OCI-M1 (cell line): ENCODE measurements at places on chromosomes 7 and 10.

GRCh38 chr7:1380231-1380815 is 78.9 kb downstream of the MICALL2 start:
- no peak for DNase-seq

DNA sequence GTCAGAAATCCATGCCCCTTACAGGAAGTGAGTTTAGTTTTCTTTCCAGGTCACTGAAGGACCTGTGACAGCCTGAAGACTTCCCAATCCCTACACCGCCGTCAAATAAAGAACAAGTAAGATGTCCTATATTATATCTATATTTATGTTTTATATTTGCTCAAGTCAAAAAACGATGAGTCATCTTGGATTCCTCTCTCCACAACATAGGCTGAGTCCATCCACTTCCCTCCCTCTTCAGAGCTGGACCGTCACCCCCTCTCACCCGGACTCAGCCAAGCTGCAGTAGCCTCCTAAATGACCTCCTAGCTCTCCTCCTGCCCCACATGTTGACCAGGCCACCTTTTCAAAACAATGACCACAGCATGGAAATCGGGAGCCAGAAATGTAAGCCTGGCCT is 53.5 kb downstream of the GLI3 start:
- DNase-seq: no peak

- DNase-seq: no peak
These were observed 594.9 kb downstream of the INHBA start for GRCh38 chr7:41107938-41108448.

DNA sequence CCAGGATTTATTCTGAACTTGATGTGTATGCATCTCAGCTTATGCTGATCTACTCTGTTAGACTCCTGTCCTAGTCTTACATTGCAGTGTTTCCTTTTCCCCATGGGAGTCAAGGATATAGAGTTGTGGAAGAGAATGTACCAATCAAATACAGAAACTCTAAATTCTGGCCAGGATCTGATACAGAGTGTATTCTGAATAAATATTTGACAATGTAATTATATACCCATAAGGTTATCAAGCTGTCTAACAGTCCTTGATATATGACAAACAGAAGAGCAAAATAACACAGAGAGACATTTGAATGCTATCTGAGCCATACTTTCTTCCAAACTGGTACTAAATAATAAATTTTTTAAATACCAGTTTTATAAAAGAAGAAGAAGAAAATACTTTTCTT is 116.8 kb downstream of the ETV1 start:
- no peak for DNase-seq

GRCh38 chr10:36880898-36881297 is 244.5 kb upstream of the ANKRD30A start:
- peak; percentile 31 for DNase-seq

DNA sequence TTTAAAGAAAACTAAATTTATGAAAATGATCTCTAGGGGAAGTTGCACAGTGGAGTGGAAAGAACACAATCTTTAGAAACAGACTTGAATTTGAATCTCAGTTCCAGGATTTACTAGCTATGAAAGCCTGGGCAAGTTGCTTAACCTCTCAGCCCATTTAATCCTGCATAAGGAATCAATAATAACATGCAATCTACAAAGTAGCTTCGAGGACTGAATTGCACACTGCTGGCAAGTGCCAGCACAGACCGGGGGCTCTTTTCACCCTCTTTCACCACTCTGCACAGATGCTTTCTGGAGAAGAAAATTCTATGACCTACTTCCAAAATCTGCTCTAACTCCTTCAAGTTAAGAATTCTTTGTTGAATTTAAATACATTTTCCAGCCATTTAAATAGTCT is 63.4 kb upstream of the ANK3 start:
- DNase-seq: no peak

GRCh38 chr7:32319012-32319382 is 171.2 kb downstream of the LSM5 start:
- DNase-seq: no peak

DNA sequence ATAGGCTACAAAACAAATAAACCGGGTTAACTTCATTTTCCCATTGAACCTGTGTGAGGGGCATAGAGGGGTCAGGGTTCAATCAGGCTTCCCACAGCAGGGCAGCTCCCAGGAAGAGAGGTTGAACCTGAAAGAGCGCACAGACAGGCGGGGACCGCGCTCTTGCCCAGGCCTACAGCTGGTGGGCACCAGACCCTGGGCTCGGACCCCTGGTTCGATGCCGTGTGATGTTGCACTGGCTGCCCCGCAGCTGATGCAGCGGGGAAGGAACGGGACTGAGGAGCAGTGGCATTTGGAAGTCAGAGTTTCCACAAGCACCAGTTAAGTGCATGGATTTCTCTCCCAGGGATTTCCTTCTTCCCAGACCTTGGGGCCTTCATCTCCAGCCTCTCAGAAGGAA is 72.6 kb upstream of the INSIG1 start:
- no peak for DNase-seq

- DNase-seq: no peak
These were observed 89.3 kb upstream of the CUX1 start for GRCh38 chr7:101728128-101728527.

GRCh38 chr7:17009007-17009719 is 127.4 kb upstream of the AGR3 start:
- DNase-seq: peak; percentile 70

GRCh38 chr7:101125989-101126650 is 784 bp upstream of the SERPINE1 start:
- no peak for DNase-seq

- no peak for DNase-seq
These were observed 222.3 kb upstream of the ZWINT start for GRCh38 chr10:56583316-56583715.

DNA sequence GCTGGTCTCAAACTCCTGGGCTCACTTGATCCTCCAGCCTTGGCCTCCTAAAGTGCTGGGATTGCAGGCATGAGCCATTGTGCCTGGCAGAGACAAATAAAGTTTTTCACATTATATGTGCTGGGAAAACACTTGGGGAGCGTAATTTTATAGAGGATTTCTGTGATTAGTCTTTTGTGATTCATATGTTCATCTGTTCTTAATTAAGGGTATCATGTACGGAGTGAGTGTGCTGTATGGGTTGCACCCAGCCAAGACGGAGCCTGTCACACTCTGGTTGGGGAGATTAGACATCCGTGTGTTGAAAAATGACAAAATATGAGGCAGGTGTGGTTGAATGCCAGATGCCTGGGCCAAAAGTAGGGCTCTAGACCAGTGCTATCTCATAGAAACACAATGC is 10.3 kb downstream of the ADRB1 start:
- no peak for DNase-seq

GRCh38 chr7:460374-461116 is 59.1 kb downstream of the PDGFA start:
- DNase-seq: no peak

DNA sequence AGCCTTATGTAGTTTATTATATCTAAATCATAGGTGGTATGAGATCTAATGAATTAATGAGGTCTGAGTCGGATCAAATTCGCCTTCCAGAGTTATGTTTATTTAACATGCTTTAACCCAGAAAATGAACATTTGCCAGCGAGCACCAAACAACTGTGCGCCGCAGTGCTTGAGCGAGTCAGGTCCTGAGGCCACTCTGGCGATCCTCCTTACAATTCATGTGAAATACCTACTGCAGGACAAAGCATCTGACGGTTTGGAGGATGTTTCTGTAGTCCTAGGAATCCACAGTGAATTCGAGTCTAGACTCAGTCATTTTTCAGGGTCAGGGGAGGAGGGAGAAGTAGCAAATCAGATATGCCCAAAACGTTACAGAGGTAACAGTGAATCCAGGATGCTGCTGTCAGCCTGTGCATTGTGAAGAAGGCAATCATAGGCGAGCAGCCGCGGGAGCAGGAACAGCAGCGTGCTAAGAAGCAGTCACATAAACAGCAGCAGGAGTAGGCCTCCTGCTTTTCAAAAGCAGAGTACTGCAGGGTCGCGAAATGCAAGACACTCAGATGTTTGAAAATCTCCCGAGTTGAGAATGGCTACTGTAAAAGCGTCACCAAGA is 120.2 kb downstream of the CACNB2 start:
- DNase-seq: no peak

DNA sequence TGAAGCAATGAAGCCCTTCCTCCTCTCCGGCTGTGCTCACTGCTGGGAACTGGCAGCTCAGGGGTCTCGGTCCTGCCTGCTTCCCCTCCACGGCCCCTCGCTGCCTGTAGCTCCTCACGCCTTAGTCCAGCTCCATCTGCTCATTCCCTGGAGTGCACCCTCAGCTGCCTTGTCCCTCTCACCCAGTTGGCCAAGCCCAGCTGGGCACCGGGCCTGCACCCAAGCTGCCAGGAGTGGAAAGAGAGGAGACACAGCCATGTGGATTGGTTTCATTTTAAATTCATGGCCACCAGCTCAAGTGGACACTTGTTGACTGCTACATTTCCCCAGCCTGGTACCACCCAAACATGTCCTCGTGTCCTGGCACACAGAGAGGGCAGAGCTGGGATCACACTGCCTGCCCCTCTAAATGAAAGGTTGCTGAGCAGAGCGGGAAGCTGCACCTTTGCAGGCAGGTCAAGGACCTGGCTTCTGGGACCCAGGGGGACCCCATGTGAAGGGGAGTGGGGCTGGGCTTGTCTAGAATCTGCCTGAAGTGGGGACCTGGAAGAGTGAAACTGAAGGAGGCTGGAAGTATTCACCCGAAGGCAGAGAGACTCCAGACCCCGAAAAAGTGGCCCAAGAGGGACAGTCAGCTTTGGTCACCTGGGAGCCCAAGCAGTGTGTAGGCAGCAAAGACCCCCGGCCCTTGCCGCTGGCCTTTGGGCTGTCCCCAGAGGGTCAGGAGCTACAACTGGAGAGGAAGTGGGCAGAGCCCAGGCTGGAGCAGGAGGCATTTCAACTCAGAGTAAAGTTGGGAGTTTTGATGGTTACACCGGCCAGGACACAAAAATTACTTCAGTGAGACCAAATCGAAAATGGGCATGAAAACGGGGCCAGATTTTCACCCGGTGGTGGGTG is 15.0 kb upstream of the BNIP3 start:
- no peak for DNase-seq

DNA sequence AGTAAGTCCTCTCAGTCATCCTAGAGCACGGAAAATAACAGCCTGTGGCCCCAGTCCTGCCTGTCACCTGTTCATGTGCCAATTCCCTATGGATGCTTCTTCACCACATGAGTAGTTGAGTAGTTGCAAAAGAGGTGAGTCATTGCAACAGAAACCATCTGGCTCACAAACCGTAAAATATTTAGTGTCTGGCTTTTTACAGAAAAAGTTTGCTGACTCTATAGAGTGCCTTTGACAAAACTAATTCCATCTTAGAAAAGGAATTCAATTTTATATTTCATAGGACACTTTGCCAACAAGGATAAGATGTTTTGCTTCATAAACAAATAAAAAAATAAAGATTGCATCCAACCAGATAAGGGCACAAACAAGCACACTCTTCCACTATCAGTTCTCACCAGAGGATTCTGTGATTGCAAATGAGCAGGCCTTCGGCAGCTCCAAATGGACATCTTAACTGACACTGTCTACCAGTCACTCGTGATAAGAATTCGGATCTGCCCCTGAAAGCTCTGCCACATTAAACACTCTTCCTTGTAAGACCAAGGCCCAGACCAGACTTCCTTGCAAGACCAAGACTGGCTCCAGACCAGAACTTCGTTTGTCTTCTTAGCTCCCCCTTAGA is 242.7 kb upstream of the SEMA3C start:
- peak; percentile 99 for DNase-seq

DNA sequence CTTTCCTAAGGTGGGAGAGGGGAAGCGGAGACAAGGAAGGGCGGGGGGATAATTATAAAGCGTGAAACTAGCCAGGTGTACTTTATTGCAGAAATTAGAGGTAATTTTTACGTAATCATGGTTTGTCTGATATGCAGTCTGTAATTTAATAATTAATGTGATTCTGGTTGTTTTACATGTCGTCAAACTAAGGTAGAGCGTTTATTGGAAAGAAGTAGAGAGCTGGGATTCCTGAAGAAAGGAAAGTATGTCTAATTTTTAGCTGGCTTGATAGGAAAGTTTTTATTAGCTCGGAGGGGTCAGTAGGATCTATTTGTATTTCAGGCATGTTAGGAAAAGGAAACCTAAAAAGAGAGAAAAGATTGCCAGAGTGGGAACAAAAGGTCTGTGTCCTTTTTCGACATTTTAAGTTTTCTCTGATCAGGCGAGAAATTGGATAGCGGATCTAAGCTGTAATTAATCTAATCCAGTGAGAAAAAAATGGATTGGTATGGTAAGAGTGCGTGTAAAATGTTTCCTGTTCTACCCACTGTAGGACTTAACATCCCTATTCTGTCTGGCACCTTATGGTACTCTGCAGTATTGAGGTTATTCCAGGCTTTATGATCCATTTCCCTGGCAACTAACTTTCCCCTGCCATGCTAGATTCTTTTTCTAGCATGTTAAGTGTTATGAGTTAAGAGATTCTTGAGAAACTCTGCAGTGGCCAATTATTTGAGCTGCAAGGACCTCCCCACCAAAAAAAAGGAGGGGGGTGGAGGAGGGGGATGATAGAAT is 1.4 kb downstream of the CELF2 start:
- DNase-seq: no peak

GRCh38 chr7:6443372-6443941 is 4.3 kb downstream of the DAGLB start:
- DNase-seq: no peak

DNA sequence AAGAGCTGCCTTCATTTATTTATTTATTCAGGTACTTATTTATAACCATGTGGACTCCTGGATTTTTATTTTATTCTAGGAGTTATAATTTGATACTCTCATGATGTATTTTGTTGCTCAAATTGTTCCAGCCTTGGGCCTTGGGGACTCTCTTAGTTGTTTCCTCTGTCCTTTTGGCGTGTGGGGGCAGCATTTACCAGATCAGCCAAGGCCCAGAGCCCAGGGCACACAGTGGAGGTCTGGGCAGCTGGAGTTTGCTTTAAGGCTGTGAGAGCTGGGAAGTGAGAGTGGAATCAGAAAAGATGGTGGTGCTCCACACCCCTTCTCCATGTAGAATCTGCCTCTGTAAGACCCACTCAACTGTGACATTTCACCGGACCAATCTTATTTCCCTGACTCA is 398.9 kb downstream of the RPS24 start:
- no peak for DNase-seq

DNA sequence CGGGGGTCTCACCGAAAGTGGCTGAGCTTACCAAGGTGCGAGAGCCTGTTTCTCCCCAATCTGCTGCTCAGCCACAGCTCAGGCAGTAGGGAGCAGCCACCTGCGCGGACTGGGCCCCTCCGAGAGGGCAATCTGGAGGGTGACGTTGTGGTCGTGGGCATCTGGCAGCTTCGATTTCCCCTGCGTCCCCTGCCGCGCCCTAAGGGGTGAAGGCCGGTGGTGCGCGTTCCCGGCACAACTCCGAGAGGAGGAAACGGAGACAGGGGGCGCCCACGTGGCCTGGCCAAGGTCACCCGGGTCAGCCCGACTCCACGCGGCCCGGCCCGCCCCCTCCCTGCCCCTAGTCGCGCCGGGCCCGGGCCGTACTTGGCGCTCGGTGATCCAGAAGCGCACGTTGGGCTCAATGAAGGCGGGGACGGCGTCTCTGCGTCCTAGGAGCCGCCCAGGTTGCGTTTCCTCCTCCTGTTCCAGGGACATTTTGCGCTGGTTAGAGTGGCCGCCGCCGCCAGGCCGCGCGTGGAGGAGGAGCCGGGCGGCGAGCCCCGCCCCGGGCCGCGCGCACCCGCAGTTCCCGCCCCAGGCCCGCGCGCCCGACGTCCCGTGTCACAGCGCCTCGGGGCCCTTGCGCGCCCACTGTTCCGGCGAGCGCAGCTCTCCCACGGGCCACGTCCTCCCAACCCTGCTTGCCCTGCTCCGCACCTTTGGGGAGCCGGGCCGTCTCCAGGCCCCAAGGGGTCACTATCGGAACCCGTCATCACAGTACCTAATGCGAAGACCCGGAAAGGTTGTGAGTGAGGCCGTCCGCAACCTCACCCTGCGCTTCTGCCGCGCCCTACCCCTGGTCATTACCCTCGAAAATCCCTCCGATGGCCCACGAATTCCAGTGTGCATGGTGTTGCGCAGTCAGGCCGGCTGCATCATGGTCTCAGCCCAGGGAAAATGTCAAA is at the start of gene SFXN4:
TSS of gene SFXN4 (minus strand) at position 544 of the 947 bp plus-strand sequence. CDS start at position 477, 67 bp downstream.
- peak; percentile 89 for DNase-seq
